ENCODE measurements at places on chromosomes 1 and 21.

- no peak for DNase-seq
Observed at GRCh38 chr21:42913476-42913875, 12.0 kb downstream of the ERVH48-1 start.

GRCh38 chr1:172276120-172276818, 144.2 kb upstream of the C1orf105 start:
- DNase-seq = no peak

DNA sequence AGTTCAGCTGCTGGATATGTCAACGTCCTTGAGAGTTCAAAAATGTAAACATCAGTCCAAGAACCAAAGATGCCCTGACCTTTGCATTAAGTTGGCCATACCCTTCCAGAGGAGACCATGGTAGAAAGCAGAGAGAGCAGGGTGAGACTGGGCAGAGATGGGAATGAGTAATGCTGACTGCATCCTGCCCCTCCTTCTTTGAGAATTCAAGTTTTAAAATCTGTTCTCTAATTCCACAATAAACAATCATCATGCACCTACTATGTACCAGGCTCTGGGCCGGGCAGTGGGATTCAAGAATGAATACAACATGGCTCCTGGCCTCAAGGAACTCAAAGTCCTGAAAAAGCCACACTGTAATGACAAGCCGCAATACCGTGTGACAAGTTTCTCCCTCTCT, 3.9 kb upstream of the HAO2 start:
- DNase-seq = no peak

DNA sequence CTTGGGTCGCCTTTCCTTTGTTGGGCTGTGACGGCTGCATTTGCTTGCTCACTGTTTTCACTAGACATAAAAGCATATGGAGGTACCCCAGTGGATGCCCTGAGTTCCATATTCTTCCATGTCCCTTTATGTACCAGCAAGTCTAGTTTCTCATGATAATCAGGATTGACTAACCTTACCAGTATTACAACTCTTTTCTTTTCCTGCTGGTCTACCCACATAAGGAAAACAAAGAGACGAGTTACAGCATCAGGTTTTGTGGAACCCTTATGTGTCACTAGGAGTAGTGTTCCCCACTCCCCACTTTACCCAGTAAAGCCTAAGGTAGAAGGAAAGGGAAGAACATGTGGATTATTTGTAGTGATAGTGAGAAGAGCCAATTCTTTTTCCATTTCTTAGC, 16.4 kb upstream of the CENPF start:
- DNase-seq = no peak

DNA sequence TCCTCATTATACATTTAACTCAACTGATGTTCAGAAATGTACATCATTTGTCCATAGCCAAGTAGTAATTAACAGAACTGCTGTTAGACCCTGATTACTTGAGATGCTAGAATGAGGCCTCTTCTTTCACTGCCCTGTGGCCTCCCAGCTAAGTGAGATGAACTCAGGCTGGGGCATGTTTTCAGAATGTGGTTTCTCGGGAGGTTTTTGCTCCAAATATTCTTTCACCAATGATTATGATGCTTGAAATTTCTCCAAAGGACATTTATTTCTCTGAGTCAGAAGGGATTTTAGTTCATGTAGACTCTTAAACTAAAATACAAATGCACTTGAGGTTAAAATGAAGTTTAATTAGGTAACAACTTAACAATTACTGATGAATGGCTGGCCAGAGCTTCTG, 34.6 kb upstream of the ADAMTS5 start:
- no peak for DNase-seq

GRCh38 chr1:231432996-231433395, 10.9 kb upstream of the EGLN1 start:
- no peak for DNase-seq

DNA sequence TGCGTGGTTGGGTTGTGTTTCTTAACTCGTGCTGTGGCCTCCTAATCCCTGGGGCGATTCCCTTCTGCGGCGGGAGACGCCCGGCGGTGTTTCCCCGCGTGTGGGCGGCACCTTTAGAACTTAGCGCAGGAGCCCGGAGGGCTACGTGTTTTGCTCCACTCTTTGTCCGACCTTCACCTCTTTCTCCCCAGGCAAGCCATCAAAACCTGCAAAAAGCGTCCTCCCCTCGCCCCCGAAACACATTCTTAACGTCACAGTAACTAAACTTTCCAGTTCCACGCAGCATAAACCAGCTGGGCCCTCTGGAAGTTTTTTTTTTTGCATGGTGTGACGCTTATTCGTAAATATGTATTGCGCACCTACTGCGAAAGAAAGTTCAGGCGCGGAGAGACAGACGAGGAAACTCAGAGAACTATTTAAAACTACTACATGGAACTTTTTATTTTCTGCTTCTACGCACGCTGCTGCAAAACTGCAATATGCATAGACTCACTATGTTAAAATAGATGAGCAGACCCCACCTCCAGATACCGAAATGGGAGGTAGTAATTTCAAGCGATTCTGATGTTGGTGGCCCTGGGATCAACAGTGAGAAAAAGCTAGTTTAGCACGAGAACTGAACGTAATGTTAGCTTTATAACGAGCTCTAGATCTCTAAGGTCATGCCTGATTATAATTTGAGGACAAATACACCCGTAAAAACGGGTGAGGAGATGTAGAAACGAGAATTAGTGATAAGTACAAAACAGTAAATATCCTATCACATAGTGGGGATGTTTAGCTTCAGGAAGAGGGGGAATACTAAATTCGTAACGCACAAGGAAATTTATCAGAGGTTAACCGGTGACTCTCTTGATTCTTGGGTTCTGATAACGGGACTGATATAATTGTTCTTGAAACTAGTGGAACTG, 920 bp downstream of the MTR start:
- peak; percentile 82 for DNase-seq

DNA sequence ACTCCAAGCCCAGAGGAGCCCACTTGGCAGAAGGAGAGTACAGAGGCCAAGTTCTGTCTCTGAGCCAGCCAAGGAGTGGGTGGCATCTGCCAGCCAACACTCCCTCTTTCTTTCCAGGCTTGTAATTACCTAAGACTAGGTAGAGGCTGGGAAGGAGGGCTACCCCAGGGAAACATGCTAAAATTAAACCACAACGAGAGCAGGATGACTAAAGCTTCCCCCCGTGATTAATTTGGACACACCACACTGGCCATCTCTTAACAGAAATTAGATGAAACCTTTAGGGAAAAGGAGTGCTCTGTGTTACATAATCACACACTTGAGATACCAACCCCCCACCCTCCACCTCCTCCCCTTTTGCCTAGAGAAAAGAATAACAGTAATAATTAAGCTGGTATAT, 102.1 kb upstream of the ZC3H12A start:
- DNase-seq = no peak

GRCh38 chr1:50966991-50967390, 3.1 kb upstream of the CDKN2C start:
- no peak for DNase-seq

- DNase-seq = no peak
Observed at GRCh38 chr1:243268751-243269460, 13.1 kb downstream of the SDCCAG8 start.

DNA sequence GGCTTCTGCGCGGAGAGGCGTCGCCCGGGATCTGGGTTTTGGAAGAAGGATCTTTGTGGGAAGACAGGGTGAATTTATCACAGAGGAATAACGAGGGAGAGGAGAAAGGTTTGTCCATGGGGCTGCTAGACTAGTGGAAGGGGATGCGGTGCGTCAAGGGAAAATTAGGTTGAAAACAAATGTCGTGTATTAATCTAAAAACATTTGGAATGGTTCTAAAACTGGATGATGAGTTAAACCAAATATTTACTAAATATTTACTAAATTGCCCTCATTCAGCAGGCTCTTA, 647 bp downstream of the RO60 start:
- no peak for DNase-seq
